Ascending aorta (tissue), 2 donors: ENCODE measurements at places on chromosomes 1 and 21. TPM values are rescaled to one million over a fixed set of nuclear protein-coding genes. Genes with fewer than 3 reads are reported as not detected.

LCA5L gene
- not detected for total RNA-seq

- no peak for DNase-seq
- no peaks in the 10 kb centered on the region for H3K27me3 ChIP-seq
- H3K4me1 ChIP-seq: peaks cover 25% of the 10 kb centered on the region
- no peaks in the 10 kb centered on the region for H3K36me3 ChIP-seq
- no peak overlapping the region for H3K4me3 ChIP-seq
These were observed 43.8 kb downstream of the KIRREL1 start for GRCh38 chr1:158037008-158037865.

DNA sequence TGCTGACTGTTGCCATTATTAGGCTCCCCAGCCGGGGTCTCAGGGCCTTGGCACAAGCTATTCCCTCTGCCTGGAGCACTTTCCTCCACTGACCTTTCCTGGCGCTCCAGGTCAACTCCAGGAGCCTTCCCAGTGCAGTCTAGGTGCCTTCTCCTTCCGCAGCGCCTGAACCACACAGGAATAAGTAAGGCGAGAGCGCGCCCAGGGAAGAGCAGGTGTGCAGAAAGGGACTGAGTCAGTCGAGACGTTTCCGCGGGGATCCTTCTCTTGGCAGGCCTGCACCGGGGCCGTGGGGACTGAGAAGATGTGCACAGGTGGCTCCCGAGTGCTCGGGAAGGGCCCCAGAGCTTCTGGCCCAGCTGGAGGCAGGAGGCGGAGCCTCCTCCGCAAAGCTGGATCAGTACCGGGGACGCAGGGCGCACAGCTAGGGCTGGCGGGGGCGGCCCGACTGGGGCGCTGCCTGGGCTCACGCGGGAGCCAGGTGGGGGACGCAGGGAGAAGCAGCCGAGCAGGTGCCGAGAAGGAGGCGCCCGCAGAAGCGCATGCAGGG is 765 bp upstream of the BMP8A start:
- peaks cover 3% of the 10 kb centered on the region for H3K4me1 ChIP-seq
- H3K27me3 ChIP-seq: no peaks in the 10 kb centered on the region
- peaks cover 22% of the 10 kb centered on the region for H3K36me3 ChIP-seq
- DNase-seq: no peak

DNA sequence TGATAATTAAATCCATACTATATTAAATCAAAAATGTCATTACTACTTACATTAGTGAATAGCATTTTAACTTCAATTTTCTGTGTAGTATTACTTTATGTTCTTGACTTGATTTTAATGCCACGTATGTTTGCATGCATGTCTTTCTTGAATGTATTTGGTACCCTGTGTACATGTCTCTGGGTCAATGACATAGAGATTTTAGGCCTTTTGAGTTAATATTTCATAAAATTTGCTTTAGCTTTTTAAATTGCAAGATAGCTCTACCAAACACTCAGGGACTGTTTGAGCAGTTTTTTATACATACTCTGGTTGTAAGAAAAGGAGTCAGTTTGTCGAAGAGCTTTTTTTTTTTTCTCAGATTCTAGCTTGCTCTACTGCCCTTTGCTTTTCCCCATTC is 1.5 kb downstream of the MLLT11 start:
- no peaks in the 10 kb centered on the region for H3K4me1 ChIP-seq
- no peak overlapping the region for H3K4me3 ChIP-seq
- no peak for DNase-seq
- peak overlapping the region; percentile 96 for H3K27ac ChIP-seq
- H3K27me3 ChIP-seq: no peaks in the 10 kb centered on the region

GRCh38 chr1:24254783-24255182 is 64.4 kb upstream of the GRHL3 start:
- no peak for DNase-seq
- no peak overlapping the region for H3K27ac ChIP-seq
- H3K36me3 ChIP-seq: no peaks in the 10 kb centered on the region
